SK-MEL-5 (cell line): ENCODE measurements at places on chromosomes 16 and 17. TPM values are rescaled to one million over a fixed set of nuclear protein-coding genes. Genes with fewer than 3 reads are reported as not detected.

The CDRT15 gene
- not detected in 2 replicates for total RNA-seq

The FBXL16 gene
- total RNA-seq, result 6.6 and 7.3 TPM in 2 replicates

The KRTAP1-5 gene
- total RNA-seq, result not detected in 2 replicates

GRCh38 chr16:29198231-29198630, 208.3 kb downstream of the NPIPB11 start:
- no peak for DNase-seq

- DNase-seq, result no peak
Measured at GRCh38 chr17:15168379-15168778, 96.7 kb downstream of the PMP22 start.

- no peak for DNase-seq
Measured at GRCh38 chr17:70104791-70105523, 29.9 kb downstream of the KCNJ16 start.

GRCh38 chr17:64402469-64402868, 11.8 kb upstream of the PECAM1 start:
- no peak for DNase-seq

DNA sequence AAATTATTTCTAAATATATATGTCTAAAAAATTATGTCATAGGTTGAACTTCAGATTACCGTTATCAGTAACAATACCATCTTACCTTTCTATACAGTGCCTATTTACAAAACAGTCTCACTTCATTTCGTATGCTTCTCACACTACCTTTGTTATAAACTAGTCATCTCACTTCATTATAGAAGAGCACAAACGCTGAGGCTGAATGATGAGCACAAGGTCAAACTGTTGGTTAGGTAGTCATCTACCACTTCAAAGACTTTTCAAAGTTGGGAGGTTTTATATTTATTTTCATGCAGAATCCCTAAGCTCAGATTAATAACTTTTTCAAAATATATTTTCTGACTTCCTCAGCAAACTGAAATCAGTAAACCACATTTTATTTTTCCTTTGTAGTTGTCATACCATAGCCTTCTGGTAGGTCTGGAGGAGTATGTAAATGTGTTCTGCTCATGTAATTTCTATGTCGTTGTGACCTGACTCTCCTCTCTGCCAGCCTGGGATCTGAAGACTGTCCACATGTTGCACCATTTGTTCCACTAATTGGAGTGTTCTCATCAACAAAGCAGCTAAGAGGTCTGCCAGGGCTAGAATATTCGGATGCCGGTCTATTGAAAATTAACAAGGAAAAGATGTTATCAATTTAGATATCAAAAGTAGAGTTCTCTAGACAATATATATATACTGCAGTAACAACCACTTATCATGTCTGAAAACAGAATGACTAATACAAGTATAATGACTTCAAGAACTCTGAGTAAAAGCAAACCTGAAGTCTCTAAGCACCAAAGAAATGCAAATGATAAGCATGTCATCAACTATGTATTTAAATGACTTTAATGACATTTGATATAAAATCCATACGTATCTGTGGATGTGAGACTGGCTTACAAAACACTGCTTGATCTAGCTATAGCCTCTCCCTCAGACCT, 73.9 kb downstream of the CEP95 start:
- no peak for DNase-seq

DNA sequence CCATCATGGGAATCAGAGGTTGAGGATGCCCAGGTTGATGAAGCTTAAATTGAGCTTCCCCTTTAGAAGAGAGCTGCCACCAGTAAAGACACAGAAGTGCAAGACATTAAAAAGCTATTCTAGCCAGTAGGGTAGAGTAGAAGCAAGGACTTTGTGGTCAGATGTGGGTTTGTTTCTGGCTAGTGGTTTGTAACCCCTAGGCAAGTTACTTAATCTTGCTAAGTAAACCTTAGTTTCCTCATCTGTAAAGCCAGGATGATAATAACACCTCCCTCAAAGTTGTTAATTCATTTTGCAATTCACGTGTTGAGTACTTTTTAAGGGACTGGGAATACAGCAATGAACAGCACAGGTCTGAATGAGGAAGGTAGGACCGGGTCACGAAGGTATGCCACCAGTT, 3.6 kb downstream of the SNTB2 start:
- no peak for DNase-seq

DNA sequence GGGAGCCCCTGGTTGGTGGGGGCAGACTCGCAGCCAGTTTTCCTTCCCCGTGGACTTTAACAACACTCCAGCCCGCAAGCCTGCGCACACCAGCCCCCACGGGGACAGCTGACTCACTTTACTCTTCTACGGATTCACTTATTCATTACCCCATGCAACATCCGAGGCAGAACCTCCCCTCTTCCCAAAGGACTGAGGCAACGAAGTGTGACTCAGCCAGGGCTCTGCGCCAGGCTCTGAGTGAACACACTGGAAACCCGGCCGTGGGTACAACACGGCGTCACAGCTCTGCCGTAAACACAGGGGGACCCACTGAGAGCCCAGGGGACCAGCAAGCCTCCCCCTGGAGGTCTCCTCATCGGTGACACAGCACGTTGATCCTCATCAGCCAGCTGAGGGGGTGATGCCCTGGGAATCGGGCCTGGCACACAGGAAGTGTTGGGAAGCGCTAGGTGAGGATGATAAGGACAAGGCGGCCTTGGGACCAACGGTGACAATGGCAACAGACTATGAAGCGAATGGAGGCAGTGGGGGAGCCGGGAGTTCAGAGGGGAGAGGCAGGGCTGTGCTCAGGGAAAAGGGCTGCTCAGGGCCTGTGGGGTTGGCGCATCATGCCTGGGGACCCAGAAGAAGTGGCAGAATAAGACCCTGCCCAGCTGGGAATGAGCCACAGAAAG, 14.6 kb downstream of the COTL1 start:
- DNase-seq, result peak; percentile 26

GRCh38 chr16:59046335-59046734, 312.2 kb upstream of the GOT2 start:
- DNase-seq, result no peak

DNA sequence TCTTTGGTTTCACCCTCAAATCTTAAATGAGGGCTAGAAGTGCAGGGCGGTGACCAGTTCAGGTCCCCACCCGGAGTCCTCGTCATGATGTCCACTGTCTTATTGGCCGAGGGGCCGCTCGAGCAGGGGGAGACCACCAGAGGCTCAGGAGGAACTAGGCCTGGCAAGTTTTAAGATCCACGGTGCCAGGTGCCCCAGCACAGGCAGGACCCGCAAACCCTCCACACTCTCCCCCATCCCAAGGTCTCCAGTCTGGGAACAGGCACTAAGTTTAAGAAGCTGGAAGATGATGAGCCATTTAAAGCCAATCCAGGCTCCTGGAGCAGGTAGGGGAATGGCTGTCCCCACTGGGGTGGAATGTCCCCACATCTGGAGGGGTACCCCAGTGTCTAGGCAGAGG, 4.1 kb downstream of the DLX3 start:
- no peak for DNase-seq

GRCh38 chr17:70493277-70493874, 324.0 kb downstream of the KCNJ2 start:
- no peak for DNase-seq
